Bone marrow (tissue), 2 donors: ENCODE measurements at places on chromosomes 7 and 10.

DNA sequence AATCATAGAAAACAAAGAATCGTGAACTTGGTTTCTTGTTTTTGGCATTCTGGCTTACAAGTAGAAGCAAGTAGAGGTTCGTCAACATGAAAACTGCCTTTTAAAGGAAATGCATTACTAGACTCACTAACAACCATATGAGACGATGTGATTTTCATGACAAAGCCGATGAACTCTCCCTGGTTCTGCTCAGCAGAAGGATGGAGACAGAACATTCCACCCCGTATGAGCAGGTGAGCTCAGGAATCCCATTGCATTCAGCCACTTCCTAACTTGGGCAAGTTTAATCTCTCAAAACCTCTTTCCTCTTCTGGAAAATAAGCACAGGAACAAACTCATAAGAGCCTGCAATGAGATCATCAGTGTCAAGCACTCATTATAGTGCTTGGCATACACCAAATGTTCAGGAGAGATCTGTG lies 57.4 kb upstream of the SVIL start:
- DNase-seq, result no peak

GRCh38 chr7:158944950-158945349 lies 88.6 kb downstream of the DYNC2I1 start:
- DNase-seq, result no peak

DNA sequence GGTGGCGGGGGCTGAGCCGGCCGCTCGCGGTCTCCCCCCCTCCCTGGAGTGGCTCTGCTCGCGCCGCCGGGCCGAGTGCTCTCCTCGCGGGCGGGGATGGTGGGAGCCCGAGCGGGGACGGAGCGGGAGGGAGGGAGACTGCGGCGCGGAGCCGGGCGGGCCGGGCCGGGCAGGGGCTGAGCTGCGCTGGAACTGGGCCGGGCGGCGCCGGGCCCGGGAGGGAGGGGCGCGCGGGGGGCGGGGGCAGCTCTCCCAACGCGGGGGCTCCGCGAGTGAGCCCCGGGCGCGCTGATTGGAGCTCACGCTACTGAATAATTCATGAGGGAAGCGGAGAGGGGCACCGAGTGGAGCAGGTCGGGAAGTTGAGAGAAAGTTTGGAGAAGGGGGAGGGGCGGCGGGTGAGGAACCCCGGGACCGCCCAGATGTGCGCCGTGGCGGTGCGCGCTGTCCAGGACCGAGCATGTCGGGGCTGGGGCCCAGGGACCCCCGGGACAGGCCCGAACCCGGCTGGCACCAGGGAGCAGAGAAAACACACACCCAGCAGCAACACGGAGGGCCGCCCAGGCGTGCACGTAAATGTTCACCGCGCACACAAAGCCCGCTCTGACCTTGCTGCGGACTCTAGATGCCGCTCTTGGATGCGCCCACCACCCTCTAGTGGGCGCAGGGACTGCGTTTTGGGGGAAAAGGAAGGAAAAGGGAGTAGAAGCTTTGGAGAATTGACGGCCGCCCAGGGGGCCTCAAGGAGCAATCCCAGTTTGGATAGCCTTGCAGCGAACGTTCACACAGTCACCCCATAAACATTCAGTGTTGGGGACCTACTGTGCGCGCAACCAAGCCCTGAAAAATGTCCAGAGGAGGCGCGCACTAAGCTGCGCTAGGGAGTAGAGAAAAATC lies at the start of gene EPHB4:
TSS of gene EPHB4 (minus strand) at position 194 of the 897 bp plus-strand sequence. CDS start 493 bp downstream, outside the sequence.
- no peak for DNase-seq

DNA sequence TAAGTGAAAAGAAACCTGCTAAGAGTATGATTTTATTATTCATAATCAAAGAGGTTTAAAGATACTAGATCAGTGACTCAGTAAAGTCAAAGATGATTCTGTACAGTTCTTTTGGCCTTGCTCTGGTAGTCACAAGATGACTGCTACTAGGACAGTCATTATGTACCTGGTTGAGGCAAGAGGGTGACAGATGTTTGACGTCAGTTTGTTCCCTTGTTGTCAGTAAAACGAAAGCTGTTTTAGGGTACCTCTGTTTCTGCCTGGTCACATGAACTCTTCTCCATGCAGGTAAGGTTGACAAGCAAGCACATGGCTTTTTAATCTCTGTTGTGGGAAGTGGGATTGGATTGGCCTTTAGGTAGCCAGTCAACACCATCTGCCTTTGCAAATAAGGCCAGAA lies 308.0 kb downstream of the EXOC4 start:
- no peak for DNase-seq

GRCh38 chr7:127588019-127588696 lies at the start of gene ARF5:
Gene ARF5 (plus strand): TSS chr7:127588411. CDS start chr7:127588499, 88 bp downstream.
- DNase-seq, result peak; percentile 64

GRCh38 chr10:47278152-47278473 lies 21.9 kb upstream of the GDF10 start:
- no peak for DNase-seq

GRCh38 chr7:20738518-20739481 lies 47.9 kb downstream of the SP8 start:
- no peak for DNase-seq

DNA sequence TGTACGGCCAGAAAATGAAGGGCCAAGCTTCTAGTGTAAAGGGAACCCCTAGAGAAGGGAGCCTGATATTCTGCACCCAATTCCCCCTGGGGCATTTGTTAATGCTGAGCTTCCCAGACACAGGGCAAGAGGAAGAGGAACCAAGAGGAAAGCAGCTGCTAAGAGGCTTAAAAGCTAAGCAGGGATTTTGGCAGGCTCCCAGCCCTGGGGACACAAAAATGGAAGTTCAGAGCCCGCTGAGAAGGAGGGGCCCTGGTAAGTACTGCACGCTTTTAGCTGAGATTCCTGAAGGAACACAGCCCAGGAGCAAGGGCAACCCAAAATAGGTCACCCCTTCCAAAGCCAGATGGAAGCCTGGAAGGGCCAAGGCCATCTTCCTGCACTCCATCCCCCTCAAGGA lies 387.3 kb upstream of the MGMT start:
- DNase-seq, result no peak

DNA sequence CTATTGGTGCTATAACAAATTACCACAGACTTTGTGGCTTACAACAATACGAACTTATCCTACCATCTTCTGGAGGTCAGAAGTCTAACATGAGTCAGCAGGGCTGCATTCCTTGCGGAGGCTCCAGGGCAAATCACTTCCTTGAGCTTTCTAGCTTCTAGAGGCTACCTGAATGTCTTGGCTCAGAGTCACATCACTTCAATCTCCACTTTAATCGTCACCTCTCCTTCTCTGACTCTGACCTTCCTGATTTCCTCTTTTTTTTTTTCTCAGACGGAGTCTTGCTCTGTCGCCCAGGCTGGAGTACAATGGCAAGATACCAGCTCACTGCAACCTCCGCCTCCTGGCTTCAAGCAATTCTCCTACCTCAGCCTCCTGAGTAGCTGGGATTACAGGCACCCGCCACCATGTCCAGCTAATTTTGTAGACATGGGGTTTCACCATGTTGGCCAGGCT lies 44.6 kb upstream of the ANAPC16 start:
- no peak for DNase-seq

DNA sequence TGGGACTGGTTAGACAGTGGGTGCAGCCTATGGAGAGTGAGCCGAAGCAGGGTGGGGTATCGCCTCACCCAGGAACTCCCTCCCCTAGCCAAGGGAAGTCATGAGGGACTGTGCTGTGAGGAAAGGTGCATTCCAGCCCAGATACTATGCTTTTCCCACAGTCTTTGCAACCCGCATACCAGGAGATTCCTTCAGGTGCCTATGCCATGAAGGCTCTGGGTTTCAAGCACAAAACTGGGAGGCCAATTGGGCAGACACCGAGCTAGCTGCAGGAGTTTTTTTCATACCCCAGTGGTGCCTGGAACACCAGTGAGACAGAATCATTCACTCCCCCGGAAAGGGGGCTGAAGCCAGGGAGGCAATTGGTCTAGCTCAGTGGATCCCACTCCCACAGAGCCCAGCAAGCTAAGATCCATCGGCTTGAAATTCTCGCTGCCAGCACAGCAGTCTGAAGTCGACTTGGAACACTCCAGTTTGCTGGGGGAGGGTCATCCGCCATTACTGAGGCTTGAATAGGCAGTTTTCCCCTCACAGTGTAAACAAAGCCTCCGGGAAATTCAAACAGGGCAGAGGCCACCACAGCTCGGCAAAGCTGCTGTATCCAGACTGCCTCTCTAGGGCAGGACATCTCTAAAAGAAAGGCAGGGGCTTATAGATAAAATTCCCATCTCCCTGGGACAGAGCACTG lies 141.4 kb downstream of the TFEC start:
- no peak for DNase-seq

GRCh38 chr7:31341141-31341540 lies 615 bp upstream of the NEUROD6 start:
- no peak for DNase-seq

DNA sequence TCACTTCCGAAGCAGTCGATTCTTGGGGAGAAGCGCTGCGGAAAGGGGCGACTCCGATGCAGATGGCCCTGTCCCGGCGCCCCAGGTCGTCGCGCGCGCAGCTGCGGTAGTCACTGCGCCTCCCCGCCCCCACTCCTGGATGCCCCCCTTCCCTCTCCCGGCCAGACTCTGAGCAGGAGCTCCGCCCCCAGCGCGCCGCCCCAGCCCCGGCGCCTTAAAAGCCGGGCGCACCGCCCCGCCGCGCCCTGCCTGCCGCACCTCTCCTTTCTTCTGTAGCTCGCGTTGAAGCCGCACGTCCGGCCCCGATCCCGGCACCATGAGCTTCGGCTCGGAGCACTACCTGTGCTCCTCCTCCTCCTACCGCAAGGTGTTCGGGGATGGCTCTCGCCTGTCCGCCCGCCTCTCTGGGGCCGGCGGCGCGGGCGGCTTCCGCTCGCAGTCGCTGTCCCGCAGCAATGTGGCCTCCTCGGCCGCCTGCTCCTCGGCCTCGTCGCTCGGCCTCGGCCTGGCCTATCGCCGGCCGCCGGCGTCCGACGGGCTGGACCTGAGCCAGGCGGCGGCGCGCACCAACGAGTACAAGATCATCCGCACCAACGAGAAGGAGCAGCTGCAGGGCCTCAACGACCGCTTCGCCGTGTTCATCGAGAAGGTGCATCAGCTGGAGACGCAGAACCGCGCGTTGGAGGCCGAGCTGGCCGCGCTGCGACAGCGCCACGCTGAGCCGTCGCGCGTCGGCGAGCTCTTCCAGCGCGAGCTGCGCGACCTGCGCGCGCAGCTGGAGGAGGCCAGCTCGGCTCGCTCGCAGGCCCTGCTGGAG lies at the start of gene INA:
TSS of gene INA (plus strand) at position 243 of the 817 bp plus-strand sequence. CDS start at position 317, 74 bp downstream.
- no peak for DNase-seq

- no peak for DNase-seq
These were observed 523.8 kb downstream of the ZWINT start for GRCh38 chr10:55837273-55837672.

GRCh38 chr7:41156268-41156667 lies 546.6 kb downstream of the INHBA start:
- no peak for DNase-seq
